ENCODE measurements at places on chromosomes 11 and 22.

DNA sequence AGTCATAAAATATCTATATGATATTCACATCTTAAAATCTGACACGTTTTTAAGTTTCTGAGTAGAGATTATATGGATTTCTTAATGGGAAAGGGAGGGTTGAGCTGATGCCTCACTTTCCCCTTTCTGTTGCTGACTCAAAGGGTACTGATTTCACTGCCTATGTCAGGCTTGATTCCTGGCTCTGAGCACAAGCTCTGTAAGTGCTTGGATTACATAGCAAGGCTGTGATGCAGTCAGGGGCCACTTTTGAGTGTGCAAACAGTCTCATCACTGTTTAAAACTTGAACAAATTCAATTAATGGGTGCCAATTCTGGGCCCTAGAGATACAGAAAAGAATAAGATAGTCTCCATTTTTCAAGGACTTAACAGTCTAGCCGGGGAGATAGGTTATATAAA, 14.4 kb downstream of the ATXN10 start:
- no peak for DNase-seq

- no peak for DNase-seq
These were observed 5.4 kb downstream of the FREY1 start for GRCh38 chr11:45901626-45902025.

DNA sequence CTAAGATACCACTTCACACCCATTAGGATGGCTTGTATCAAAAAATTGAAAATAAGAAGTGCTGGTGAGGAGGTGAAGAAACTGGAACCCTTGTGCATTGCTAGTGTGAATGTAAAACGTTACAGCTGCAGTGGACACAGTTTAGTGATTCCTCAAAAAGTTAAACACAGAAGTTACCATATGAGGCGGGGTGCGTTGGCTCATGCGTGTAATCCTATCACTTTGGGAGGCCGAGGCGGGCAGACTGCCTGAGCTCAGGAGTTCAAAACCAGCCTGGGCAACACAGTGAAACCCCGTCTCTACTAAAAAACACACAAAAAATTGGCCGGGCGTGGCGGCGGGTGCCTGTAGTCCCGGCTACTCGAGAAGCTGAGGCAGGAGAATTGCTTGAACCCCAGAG, 43.5 kb downstream of the SGSM3 start:
- DNase-seq: no peak

DNA sequence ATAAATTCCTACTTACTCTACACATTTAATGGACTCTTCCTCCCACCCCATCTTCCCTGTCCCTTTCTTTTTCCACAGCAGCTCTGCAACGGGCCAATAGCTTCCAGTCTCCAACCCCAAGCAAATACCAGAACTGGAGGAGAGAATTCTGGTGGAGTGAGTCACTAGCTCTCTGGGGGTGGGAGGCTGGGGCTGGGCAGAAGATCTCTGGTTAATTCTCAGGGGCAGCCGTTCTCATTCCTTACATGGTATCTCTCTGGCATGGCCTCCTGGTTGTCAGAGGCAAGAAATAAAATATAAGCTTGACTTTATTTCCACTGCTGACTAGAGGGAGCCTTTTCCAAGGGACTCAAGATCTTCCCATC, 90.4 kb upstream of the PARVA start:
- DNase-seq: peak; percentile 89
